NCI-H146 (cell line): ENCODE measurements at places on chromosomes 5 and 9.
A peak's percentile ranks its signal among the peaks of the same experiment; 100 is the strongest.

- DNase-seq, result peak; percentile 44
Measured at GRCh38 chr5:149959406-149960236, 937 bp upstream of the SLC26A2 start.

- DNase-seq, result peak; percentile 66
Measured at GRCh38 chr5:103434057-103434456, 128.5 kb downstream of the NUDT12 start.

GRCh38 chr5:135997673-135998335 is 31.0 kb upstream of the TGFBI start:
- no peak for DNase-seq

GRCh38 chr5:68115584-68115983 is 100.0 kb upstream of the PIK3R1 start:
- DNase-seq, result no peak
